ENCODE measurements at places on chromosomes 11 and 22.

DNA sequence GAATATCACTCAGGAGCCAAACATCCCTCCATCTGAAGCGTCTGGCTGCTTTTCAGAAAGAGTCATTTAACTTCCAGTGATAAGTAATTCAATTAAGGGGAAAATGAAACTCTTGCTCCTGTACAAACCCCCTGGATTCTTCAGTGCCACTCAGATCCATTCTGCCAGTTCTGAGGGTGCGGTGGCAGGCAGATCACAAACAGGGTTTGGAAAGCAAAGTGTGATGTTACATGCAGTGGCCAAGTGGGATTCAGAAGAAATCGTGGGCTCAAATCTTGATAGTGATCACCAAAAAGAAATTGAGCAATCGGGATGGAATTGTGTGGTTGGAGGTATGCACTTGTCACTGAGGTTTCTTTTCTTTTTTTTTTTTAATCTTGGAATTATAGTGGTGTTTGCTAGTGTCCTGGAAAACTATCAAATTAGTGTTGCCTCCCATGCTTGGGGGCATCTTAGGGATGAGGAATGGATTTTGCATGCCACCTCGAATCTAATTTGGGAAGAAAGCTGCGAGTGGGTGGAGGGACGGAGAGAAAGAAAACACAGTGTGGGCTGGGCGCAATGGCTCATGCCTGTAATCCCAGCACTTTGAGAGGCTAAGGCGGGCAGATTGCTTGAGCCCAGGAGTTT lies 22.5 kb upstream of the RTL6 start:
- DNase-seq: no peak

DNA sequence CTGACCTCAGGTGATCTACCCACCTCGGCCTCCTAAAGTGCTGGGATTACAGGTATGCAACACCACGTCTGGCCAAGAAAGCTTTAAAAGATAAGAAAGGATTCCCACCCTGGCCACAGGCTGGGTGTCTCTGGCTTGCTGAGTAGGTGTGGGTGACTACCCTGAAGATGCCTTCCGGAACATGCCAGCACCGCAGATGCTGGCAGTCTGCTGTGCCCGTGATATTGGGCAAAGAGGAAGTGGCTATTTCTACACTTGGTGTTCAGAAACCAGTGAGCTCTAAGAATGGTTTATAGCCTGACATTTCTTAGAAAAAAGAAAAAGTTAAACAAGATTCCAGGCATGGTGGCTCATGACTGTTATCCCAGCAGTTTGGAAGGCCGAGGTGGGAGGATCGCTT lies 6.1 kb downstream of the MRPL11 start:
- DNase-seq: no peak

- no peak for DNase-seq
These were observed 47.2 kb downstream of the BLID start for GRCh38 chr11:122068837-122069236.

GRCh38 chr11:68525930-68526329 lies 65.4 kb downstream of the PPP6R3 start:
- DNase-seq: peak; percentile 42

GRCh38 chr11:26665036-26665435 lies 56.8 kb downstream of the SLC5A12 start:
- no peak for DNase-seq

DNA sequence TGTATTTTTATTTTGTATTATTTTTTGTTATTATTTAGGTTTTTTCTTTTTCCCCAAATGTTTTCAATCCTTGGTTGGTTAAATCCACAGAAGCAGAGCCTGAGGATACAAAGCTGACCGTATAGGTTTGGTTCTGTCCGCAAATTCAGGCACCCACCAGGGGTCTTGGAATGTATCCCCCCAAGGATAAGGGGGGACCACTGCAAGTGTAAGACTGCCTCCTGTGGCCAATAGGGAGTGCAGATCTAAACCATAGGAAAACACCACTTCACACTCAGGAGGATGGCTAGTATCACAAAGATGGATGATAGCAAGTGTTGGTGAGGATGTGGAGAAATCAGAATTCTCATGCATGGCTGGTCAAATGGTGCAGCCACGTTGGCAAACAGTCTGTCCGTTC lies 20.0 kb downstream of the CPT1A start:
- DNase-seq: no peak

DNA sequence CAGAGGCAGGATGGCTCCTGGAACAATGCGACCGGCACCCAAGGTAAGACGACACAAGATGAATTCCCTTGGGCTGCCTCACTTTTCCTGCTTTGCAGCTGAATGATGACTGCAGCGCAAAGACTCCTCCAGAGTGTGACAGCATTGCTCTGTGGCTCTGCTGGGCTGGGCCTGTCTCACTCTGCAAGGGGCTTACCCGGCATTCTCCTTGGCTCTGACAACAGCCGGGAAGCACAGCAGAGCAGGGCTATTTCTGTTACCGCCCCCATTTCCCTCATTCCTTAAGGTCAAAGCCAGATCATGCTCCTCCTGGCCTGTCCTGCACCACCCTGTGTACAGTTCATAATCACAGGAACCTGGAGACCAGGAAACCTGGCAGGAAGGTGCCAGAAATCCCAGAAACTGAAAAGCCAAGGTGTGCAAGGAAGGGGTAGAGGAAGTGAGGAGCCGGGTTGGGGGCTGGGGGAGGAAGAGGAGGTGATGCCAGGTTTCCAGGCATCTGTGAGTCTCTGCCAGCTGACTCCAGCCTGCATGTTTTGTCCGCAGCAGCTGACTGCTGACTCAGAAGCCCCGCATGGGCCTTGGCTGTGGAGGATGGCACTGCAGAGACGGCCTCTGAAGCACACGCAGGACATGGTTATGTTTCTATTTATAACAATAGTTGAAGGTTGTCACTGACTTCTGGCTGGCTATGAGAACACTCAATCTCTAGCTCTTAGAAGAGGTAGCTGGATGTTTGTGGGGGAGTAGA lies 113.6 kb downstream of the MICAL3 start:
- peak; percentile 84 for DNase-seq

GRCh38 chr11:15663777-15664218 lies 549.1 kb downstream of the INSC start:
- no peak for DNase-seq
